ENCODE measurements at places on chromosomes 3 and 15.

DNA sequence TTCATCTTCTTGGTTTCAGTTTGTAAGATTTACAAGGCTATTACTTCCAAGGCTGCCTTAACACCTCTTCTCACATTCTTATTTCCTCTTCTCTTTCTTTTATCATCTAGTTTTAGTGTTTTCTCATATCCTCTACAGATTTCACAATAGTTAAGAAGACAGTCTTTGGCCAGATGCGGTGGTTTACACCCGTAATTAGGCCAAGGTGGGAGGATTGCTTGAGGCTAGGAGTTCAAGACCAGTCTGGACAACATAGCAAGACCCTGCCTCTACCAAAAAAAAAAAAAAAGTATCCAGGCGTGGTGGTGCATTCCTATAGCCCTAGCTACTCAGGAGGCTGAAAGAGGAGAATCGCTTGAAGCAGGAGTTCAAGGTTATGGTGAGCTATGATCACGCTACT is 3.5 kb upstream of the ALDH1A2 start:
- no peak for DNase-seq

GRCh38 chr15:101765772-101766456 is 37.4 kb upstream of the OR4F6 start:
- DNase-seq: peak; percentile 9

- no peak for DNase-seq
Observed at GRCh38 chr3:140363801-140364200, 314.1 kb upstream of the TRIM42 start.

- no peak for DNase-seq
Observed at GRCh38 chr3:32973982-32974381, 22.5 kb downstream of the CCR4 start.

DNA sequence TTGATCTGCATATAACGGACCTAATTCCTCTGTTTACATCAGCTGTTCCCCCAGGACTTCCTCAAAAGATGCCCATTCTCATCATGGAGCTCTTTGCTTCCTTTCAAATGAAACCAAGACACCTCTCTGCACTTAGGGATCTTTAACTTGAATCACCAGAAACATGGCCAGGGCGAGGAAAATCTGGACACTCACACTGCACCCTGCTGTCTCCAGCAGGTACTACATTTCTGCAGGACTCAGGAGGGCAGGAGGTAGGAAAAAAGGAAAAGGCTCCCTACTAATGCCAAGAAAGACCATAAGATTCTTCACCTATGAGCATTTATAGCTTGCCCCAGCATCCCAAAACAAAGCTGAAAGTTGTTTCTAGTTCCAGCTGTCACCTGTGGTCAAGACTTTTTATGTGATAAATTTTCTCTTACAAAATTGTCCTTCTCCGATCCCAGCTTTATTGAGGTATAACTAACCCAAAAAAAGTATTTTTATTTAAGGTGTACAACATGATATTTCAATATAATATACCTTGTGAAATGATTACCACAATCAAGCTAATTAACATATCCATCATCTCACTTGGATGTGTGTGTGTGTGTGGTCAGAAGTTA is 87.3 kb upstream of the C15orf61 start:
- peak; percentile 49 for DNase-seq

GRCh38 chr3:80252113-80252512 is 484.3 kb upstream of the ROBO1 start:
- no peak for DNase-seq

DNA sequence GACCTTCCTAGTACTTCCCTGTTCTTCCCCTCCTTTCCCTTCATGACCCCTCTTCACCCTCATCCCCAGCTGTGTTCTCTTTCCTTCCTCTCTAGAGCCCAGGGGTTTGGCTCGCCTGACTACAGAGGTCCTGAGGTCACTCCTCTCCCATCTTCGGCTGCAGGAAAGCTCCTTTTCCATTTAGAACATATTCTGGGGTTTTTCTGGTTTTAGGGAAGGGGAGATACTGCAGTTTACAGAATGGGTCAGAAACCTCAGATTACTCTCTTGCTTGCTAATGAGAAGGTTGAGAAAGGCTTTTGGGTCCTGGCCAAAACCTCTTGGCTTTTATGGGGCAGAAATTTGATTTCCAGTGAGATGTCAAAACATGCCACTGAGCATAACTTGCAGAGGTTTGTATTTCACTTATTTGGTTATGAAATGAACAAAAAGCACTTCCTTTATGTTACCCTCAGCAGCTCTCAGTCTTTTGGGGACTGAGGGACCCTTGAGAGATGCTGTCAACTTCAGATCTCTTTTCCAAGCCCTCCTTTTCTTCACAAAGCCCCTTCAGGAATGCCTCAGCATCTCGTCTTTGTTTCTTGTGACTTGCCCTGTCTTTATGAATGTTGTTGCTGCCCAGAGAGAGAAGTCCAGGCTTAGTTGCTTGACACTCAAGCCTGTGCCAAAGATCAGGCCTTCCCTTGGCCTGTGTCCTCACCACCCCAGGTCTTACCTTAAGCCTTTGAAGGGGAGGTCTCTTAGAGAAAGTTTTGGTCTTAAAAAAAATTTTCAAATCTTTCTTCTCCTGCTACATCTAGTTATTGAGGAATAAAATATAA is 121.7 kb upstream of the TPM1 start:
- DNase-seq: no peak

DNA sequence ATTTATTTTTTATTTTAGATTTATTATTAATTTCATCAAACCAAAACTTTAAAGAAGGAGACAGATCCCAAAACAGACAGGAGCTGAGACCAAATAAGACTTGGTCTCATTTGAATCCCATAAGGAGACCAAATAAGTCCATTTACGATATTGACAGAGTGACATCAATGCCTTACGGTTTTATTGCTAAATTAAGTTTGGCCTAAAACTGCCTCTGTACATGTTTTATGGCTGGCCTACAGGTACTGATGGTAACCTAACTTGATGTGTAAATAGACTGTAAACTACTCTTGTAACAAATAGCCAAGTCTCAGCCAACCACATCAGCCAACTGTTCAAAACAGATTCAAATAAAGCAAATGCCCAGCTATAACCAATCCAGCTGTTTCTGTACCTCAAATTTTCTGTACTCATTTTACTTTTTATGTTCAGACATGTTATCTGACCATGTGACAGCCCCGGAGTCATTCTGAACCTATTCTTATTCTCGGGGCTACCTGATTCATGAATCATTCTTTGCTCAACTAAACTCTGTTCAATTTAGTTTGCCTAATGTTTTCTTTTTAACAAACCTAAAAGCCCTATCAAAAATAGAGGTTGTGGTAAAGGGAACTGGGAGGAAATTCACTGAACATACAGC is 89.4 kb upstream of the CDAN1 start:
- no peak for DNase-seq

DNA sequence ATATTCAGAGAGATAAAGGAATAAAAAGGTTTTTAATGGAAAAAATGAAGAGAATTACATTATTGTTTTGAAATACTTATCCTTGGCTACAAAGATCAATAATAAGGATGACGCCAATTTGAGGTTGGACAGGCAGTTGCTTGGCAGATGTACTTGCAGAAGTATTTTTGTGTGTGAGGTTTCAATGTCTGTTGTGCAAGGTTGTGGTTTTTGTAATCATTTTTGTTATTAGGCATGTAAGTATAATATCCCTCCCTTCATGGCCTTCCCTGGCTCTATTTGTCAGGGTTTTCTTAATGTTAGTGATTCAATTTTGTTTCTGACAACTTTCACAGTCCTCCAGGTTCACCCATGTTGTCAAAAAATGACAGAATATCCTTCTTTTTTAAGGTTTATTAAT is 105.9 kb downstream of the OTOL1 start:
- no peak for DNase-seq

DNA sequence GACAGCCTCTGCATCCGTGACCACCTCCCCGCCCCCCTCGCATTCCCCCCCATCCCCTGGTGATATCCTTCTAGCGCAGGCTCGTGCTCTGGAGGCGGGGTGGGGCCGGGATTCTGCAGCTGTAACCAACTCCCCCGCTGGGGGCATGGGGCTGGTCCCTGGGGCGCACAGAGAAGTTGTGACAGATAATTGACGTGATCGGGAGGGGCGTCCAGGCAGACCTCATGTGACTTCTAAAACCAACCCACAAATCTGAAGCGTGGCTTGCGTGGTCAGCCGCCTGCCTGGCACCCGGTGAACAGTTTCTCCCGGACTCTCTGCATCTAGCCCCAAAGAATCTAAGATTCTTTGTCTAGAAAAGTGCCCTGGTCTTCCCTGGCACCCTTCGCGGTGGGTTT is 100.6 kb upstream of the IGF1R start:
- DNase-seq: peak; percentile 65

DNA sequence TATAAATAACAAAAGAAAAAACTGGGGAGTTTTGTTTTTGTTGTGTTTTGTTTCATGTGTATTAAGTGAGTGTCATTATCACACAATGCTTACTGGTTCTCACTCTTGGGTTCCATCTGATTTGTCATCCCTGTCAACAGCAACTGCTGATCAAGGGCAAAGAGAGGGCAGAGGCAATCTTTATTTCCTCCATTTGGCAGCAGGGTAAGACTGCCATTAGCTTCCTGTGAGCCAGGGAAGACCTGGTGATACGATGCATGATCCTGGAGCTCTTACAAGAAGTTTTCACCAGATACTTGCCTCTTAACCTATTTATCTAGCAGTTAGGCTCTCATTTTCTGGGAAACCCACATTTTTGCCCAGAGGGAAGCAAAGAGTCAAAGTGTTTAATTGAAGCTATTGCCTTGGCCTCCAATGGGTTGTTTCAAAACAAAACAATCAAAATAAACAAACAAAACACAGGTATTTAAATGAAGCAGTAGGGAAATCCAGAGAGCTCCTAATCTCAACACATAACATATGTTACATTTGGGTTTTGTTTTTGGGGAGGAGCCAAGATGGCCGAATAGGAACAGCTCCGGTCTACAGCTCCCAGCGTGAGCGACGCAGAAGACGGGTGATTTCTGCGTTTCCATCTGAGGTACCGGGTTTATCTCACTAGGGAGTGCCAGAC is 529.8 kb downstream of the MAGI1 start:
- DNase-seq: no peak
